T47D (cell line): ENCODE measurements at places on chromosomes 16 and 17.

DNA sequence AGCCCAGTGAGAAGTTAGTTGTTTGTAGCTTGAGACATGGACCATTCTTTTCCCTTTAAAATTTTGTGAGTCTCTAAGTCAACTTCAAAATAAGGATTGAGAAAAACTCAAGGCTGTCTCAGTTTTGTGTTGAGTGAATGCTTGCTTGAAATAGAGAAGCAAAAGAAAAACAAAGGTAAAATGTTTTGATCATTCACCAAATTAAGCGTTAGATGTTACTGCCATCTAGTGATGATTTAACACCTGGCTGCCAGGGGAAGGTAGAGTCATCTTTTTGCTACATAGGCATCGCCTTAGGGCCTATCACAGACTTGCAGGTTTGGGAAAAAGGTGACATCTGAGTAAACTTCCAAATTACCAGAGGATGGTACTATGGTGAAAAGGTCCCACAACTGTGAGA lies 74.4 kb downstream of the PCTP start:
- peak; percentile 52 for DNase-seq

- DNase-seq = no peak
Observed at GRCh38 chr16:81586977-81587625, 142.5 kb downstream of the CMIP start.

DNA sequence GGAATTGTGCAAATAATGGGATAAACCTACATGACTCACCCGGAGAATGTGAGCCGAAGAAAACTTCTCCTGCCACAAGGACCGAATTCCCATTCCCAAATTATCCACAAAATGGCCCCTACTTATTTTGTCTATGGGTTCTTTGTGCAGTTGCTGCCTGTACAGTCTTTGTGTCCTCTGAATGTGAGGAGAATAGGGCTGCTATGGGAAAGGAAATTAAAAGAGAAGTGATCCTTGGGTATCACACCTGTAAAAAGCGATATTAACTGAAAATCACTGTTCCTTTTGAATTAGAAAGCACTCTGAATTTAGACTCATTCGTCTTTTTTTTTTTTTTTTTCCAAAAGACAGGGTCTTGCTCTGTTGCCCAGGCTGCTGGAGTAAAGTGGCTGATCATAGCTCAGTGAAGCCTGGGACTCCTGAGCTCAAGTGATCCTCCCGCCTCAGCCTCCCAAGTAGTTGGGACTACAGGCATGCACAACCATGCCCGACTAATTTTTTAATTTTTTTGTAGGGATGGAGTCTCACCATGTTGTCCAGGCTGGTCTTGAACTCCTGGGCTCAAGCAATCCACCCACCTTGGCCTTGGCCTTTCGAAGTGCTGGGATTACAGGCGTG lies 45.4 kb downstream of the CHD9 start:
- no peak for DNase-seq

- DNase-seq = no peak
Observed at GRCh38 chr16:68202091-68202519, 33.8 kb downstream of the ESRP2 start.

- DNase-seq = peak; percentile 80
Observed at GRCh38 chr17:74210191-74211140, 2.9 kb upstream of the TTYH2 start.

DNA sequence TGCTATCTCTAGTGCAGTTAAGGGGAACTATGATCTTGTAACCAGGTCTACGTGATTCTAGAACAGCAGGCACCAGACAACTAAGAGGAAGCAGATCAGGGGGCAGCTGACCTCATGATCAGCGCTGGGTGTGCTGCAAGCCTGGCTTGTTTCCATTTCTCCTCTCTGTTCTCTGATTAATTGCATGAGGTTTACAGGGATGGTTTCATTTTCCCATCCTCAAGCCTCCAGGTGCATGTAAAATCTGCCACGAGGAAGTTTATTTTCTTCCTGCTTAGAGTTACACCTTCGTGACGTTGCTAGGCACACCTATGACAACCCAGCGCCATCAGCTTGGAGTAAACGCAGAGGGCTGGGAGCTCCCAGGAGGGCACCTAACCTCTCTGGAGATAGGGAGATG lies 4.3 kb upstream of the NUPR1 start:
- DNase-seq = no peak

DNA sequence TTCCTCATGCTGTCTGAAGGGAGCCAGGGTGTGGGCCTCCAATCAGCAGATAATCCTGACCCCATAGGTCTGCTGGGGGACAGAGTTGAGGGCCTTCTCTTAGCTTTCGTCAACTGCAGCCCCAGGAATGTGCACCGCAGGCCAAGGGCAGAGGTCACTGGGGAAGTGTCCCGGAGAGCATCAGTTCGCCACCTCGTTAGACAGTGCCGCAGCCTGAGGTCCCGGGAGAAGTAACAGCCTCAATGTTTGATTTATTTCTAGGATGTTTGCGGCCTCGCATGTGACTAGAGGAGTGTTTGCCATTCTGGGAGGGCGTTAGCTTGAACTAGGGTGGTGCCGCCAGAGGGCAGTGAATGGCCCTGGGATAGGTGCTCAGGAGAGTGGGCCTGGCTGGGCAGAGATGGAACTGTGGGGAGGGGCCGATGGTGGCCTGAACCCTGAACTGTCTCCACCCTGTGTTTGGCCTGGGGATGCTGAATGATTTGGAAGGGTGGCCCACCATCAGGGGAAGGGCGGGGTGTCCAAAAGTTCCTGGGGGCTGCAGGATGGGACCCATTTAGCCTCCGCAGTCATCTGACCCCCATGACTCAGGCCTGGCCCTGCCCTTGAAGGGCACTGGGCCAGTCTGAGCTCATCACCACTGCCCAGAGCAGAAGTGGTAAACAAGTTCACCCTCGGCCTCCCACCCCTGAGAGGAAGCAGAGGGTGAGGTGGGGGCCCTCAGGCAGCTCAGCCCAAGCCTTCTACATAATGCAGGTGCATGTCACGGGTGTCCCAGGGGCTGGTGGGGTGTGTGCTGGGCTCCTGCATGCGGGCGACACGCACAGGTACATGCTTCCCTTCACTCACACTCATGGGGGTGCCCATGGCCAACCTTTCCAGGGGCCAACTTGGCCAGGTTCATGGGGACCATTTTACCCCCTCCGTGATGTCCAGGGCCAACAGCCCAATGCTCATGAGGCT lies 12.4 kb upstream of the TAC4 start:
- no peak for DNase-seq

DNA sequence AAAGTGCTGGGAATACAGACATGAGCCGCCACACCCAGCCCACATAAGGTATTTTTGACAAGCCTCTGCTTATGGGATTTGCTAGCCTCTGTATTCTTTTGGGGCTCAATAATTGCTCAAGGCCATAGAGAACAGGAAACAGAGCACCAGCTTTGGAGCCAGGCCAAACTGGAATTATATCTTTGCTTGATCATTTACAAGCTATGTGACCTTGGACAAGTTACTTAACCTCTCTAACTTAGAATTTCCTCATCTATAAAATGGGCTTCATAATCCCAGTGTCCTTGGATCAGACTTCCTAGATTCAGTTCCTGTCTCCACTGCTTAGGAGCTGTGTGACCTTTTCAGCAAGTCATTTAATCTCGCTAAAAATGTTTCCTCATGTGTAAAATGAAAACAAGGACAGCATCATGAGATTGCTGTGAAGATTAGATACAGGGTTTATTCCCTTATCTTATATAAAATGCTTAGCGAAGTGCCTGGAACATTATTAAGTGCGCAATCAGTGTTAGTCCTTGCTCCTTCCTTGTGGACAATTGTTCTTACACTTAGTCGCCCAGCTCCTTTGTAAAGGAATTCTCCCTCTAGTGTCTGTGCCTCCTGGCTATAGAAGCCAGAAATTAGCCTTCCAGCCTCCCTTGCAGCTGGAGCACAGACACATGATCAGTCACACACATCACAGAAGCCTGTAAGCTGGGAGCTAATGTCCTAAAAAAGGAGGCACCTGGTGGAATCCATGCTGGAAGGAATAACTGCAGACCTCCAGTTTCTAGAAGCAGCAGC lies 16.6 kb downstream of the KRT9 start:
- no peak for DNase-seq

DNA sequence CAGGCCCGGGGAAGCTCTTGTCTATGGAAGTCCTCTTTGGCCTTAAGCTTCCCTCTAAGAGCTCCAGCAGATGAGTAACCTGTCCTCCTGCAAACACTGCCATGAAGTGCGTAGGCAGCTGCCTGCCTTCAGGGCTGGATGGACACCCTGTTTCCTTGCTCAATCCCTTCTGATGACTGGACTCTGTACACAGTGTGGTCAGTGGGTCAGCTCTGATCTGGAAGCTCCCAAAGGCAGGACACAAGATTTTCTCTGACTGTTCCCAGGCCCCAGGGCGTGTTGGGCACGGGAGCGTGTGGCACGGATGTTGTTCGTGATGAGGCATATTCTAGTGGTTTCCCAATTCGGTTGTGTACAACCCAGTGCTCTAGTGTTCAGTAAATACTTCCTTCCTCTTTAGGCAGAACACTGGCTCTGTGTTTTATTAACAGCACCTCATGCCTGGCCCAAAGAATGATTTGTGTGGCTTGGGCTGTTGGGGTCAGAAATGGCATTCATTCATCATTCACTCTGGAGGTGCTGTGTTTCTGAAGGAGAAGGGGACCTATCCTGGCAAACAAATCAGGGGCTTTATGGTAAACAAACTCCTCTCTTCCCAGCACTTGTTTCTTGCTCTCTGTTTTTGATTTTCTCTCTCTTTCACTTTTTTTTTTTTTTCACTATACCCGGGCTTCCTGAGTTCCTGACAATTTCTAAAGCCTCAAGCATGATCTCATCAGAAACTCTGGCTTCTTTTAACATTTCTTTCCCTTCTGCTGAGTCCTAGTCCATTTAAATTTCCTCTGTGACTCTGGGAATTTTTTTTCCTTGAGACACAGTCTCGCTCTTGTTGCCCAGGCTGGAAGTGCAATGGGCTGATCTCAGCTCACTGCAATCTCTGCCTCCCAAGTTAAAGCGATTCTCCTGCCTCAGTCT lies 12.0 kb upstream of the RNF157 start:
- peak; percentile 80 for DNase-seq

GRCh38 chr16:739560-740458 lies 988 bp downstream of the CIAO3 start:
- no peak for DNase-seq

DNA sequence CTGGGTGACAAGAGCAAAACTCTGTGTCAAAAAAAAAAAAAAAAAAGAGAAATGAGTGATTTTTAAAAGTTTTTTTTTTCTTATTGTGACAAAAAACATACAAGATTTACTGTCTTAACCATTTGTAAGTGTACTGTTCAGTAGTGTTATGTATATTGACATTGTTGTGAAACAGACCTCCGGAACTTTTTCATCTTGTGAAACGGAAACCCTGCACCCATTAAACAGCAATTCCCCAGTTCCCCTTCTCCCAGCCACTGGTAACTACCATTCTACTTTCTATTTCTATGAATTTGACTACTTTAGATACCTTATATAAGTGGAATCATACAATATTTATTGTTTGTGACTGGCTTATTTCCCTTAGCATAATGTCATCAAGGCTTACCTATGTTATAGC lies 18.7 kb downstream of the DUS2 start:
- no peak for DNase-seq

GRCh38 chr16:88014954-88015805 lies 63.9 kb downstream of the BANP start:
- DNase-seq = no peak

- peak; percentile 49 for DNase-seq
Observed at GRCh38 chr17:59330053-59330942, 1.2 kb upstream of the YPEL2 start.

DNA sequence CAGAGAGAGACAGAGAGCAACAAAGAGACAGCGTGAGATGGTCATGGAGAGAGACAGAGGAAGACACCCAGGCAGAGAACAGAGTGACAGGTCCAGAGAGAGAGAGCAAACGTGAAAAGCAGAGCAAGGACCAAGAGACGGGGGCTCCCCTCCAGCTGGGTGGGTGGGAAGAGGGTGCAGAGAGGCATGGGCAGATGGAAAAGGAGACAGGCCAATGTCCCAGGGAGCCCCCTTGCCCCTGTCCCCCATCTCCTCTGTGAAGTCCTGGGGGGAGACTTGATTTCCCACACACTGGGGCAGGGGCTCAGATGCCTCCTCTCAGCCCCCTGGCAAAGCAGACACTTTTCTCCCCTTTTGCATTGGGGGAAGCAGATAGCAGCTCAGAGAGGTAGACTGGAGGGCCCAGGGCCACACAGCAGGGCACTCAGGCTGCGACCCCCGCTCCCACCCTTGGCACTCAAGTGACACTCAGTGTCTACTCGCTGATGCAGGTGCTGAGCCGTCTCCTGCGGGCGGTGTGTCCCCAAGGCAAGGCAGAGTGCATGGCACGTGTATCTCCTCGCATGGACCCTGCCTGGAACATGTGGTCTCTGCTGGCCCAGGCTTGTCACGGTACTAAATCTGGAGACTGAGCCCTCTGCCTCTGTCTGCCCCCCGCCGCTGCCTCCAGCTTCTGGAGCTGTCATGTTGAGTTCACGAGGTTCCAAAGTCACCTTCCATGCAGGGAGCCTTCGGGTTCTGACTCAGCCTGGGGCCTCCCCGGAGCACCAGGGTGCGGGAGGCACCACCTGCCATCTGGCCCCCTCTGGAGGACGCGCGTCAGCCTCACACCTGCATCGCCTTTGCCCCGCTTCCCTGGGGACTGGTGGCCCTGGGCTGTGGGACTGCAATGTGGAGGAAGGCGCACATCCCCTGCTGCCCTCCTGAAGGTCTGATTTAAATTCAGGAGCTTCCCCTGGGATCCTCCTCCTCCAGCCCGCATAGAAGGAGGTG lies 215.9 kb upstream of the GSE1 start:
- no peak for DNase-seq

DNA sequence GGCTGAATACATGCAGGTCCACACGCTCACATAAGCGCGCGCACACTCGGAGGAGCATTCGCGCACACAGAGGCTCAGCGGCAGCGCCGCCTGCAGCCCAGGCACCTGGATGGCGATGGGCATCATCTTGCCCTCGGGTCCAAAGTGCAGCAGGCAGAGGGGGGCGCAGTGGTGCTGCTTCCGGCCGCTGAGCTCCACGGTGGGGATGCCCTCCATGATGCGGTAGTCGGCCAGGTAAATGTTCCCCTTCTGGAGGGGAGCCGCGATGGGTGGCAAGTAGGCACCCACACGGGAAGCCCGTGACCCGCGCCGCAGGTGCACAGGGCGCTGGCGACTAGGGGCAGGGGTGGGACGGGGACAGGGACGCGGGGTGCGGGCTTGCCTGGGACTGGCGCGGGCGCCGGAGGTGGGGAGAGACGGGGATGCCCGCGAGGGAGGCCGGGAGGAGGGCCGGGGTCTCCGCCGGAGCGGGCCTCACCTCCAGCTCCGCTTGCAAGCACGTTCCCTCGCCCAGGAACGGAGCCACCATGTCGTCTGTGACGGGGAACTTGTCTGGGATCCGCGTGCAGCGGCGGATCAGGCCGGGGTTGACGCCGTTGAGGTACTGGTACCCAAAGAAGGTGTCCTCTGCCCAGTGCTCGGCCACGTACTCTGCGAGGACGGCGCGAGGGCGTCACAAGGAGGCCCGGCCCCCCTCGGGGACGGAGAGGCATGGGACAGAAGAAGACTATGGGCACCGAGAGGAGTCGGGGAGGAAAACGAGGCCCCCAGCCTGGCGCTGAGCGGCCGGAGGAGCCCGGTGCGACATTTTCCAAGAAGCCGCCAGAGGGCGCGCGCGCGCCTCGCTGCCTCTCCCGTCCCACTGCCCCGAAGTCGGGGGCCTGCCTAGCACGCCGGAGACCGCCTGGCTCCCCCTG lies 8.0 kb downstream of the ALOX12B start:
- DNase-seq = peak; percentile 69

GRCh38 chr16:58685084-58685449 lies 497 bp upstream of the SLC38A7 start:
- peak; percentile 20 for DNase-seq
